Right lobe of liver (tissue), 6 donors: ENCODE measurements at places on chromosomes 6 and 20. TPM values are rescaled to one million over a fixed set of nuclear protein-coding genes. Genes with fewer than 3 reads are reported as not detected.

Gene CALHM4
- total RNA-seq: not detected

Gene ADGB
- total RNA-seq: 0.06 TPM

Gene LY6G6D
- not detected for total RNA-seq

Gene PNPLA1
- not detected for total RNA-seq

GRCh38 chr20:32539817-32540675 is 45.1 kb downstream of the NOL4L start:
- DNase-seq: no peak

DNA sequence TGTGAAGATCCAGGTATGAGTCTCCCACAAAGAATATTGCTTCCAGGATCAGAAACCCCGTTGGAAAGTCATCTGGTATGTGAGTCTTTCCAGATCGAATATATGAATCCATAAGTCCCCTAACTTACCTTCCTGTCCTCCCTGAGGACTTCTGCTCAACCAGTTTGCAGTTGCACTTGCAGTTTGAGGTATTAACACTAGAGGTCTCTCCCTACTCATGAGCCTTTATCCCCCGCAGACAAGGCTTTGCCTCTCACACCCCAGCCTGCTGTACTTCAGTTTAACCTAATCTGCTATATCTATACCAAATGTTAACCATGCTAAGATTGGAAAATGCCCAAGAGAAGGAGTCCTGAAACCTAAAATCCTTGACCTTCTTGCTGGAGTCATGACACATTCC is 135.3 kb upstream of the DEFB112 start:
- no peak for DNase-seq
